PC-9 (cell line): ENCODE measurements at places on chromosomes 6 and 20. TPM values are rescaled to one million over a fixed set of nuclear protein-coding genes. Genes with fewer than 3 reads are reported as not detected.

- H3K36me3 ChIP-seq = no peaks in the 10 kb centered on the region
Measured at GRCh38 chr6:140571145-140571544, 1196.7 kb upstream of the CITED2 start.

DNA sequence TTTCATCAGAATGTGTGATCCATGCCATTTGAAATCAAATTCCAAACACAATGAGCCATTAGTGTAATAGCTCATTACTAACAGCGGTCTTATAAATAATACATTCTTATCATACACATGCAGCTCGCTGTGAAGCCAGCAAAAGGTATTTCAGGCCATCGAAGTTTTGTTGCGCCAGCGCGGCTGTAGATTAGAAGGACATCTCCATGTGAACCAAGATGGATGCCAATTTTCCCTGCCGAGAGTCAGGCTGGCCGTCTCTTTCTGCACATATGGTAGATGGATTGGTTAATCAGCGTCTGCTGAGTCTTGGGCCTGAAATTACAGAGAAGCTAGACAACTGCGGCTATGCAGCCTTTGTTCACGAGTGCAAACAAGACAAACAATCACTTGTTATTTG lies 44.1 kb downstream of the CFAP61 start:
- H3K27me3 ChIP-seq = peaks cover 48% of the 10 kb centered on the region
- H3K4me1 ChIP-seq = no peaks in the 10 kb centered on the region
- no peak overlapping the region for H3K27ac ChIP-seq
- no peak for DNase-seq
- H3K4me3 ChIP-seq = no peak overlapping the region

DNA sequence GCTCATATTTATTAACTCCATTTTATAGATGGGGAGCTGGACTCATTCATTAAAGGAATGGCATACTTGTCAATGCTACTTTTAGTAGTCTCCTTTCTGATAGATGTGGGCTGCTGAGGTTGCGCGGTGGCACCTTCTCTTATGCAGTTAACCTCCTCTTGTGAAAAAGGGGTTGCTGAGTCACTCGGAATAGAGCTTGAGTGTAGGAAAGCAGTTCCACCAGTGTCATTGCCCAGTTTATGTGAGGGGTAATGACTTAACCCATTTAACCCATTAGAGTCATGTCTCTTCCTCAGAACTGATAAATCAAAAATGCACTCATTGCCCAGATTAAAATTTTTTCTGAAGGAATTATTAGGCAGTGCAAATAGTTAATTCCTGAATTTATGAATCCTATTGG lies 6.3 kb downstream of the MAPK14 start:
- DNase-seq = no peak
- peaks cover 4% of the 10 kb centered on the region; the same call in 1 of the 2 replicates for H3K36me3 ChIP-seq
- H3K27me3 ChIP-seq = no peaks in the 10 kb centered on the region
- 0 out of 2 replicates have a peak overlapping the region, but pooled peaks have one; percentile 24 for H3K27ac ChIP-seq
- H3K4me3 ChIP-seq = no peak overlapping the region

GRCh38 chr20:34636648-34637047 lies 40.2 kb downstream of the PIGU start:
- no peak overlapping the region for H3K4me3 ChIP-seq
- H3K27ac ChIP-seq = no peak overlapping the region
- peaks cover 5% of the 10 kb centered on the region; the same call in 1 of the 2 replicates for H3K36me3 ChIP-seq
- no peaks in the 10 kb centered on the region for H3K4me1 ChIP-seq

Gene CD24
- total RNA-seq = 93.4 and 145 TPM in 2 replicates
